ENCODE measurements at places on chromosomes 4 and X.

DNA sequence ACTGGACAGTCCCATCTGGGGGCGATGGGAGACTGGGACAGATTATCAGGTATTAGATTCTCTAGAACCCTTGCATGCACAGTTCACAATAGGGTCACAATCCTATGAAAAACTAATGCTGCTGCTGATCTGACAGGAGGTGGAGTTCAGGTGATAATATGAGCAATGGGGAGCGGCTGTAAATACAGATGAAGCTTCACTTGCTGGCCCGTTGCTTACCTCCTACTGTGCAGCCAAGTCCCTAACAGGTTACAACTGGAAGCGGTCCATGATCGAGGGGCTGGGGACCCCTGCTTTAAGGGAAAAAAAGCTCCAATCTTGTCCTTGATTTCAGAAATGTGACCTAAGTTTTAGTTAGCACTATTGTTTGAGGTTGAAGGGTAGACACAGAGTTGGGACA lies 175.2 kb downstream of the ZNF330 start:
- no peak for DNase-seq

GRCh38 chr4:22625311-22625710 lies 67.4 kb upstream of the GBA3 start:
- peak; percentile 19 for DNase-seq

GRCh38 chr4:42302348-42302747 lies 94.9 kb upstream of the SHISA3 start:
- peak; percentile 82 for DNase-seq

- DNase-seq: no peak
Observed at GRCh38 chrX:39008549-39008948, 207.3 kb downstream of the MID1IP1 start.

DNA sequence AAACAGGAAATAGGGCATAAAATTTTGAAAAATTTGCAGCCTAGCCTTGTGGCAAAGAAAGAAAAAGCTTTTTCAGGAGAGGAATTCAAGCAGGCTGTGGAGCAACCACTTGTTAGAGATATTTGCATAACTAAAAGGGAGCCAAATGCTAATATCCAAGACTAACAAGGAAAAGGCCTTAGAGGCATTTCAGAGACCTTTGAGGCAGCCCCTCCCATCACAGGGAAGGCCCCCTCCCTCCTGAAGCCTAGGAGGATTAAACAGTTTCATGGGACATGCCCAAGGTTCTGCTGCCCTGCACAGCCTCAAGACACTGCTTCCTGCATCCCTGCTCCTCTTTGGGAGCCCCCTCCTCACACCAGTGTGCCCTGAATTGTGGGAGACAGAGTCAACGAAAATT lies 275.4 kb upstream of the SFRP2 start:
- no peak for DNase-seq

GRCh38 chrX:107673431-107673830 lies 45.1 kb downstream of the PRPS1 start:
- no peak for DNase-seq

- DNase-seq: no peak
Observed at GRCh38 chrX:88424541-88424940, 322.5 kb upstream of the CPXCR1 start.

- no peak for DNase-seq
Observed at GRCh38 chr4:31601793-31602192, 881.6 kb downstream of the PCDH7 start.

DNA sequence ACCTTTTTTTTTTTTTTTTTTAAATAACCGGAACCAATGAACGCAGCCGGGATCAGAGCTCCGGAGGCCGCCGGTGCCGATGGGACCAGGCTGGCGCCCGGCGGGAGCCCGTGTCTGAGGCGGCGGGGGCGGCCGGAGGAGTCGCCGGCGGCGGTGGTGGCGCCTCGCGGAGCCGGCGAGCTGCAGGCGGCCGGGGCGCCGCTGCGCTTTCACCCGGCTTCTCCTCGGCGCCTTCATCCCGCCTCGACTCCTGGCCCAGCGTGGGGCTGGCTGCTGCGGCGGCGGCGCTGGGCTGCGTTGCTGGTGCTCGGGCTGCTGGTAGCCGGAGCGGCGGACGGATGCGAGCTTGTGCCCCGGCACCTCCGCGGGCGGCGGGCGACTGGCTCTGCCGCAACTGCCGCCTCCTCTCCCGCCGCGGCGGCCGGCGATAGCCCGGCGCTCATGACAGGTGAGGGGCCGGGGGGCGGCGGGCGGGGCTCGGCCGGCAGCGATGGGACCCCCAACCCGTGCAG lies 337 bp downstream of the STIM2 start:
- peak; percentile 89 for DNase-seq

DNA sequence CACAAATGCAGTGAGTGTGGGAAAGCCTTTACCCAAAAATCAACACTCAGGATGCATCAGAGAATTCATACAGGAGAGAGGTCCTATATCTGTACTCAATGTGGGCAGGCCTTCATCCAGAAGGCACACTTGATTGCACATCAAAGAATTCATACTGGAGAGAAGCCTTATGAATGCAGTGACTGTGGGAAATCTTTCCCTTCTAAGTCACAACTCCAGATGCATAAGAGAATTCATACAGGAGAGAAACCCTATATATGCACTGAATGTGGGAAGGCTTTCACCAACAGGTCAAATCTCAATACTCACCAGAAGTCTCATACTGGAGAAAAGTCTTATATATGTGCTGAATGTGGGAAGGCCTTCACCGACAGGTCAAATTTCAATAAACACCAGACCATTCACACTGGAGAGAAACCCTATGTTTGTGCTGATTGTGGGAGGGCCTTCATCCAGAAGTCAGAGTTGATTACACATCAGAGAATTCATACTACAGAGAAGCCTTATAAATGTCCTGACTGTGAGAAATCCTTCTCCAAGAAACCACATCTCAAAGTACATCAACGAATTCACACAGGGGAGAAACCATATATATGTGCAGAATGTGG lies 79.3 kb downstream of the ZNF81 start:
- no peak for DNase-seq

DNA sequence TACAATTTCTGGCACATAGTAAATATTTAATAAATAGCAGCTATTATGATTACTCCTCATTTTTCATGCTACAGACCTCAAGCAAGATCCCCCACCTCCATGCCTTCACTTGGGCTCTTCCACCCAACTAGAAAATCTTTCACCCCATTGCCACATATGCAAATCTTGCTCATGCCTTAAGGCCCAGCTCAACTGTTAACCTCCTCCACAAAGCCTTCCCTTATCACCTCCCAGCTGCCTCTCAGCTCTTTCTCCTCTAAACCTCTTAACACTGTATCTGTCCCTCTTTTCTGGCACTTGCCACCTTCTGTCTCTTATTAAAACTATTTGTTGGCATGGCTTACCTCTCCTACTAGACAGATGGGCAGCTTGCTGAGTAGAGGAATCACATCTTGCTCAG lies 51.5 kb downstream of the PJA1 start:
- DNase-seq: no peak

DNA sequence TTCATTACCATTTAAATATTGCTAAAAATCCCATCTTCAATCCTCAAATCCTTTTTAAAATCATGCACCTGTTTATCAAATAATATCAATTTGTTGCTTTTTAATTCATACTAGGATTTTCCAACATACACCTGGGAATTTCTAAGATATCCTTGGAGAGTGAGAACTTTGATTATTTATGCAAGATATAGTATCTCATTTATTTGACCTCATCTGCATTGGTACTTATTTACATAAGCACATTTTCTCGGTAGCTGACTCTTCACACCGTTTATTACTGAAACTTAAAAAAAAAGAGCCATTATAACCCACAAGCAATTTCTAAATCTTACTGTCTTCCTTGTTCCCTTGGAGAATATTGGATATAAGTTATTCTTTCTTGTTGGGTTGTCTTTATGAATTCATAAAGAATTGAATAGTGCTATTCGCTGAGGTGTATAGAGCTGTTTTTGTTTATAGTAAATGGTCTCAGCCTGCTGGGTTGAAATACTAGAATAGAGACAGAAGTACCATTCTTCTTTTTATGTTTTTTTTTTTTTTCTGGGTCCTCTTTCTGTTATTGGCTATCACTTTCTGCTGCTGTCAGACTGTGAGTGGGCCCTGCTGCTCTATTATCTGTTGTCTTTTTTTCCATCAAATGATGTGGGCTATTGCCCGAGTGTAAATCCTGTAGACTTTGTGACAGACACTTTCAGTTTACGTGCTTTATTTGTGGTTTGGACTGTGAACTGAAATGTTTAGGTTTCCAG lies 2.9 kb downstream of the UGT8 start:
- no peak for DNase-seq

DNA sequence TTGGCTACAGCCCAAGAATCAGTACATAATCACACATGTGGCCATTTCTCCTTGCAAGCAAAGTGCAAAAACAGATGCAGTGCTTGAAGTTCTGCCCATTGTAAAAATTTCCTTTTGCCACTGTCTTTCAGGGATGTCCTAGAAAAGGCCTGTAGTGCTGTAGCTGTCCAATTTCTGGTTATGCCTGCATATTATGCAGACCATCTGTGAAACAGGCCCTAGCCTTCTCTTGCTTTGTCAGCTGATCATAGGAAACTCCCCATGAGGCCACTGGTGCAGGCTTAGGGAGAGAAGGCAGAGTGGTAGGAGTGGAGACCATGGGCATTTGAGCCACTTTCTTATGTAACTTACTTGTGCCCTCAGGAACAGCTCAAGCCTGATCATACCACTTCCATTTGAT lies 130.4 kb upstream of the GABRA2 start:
- no peak for DNase-seq

GRCh38 chrX:11588097-11588496 lies 77.6 kb downstream of the ARHGAP6 start:
- no peak for DNase-seq

DNA sequence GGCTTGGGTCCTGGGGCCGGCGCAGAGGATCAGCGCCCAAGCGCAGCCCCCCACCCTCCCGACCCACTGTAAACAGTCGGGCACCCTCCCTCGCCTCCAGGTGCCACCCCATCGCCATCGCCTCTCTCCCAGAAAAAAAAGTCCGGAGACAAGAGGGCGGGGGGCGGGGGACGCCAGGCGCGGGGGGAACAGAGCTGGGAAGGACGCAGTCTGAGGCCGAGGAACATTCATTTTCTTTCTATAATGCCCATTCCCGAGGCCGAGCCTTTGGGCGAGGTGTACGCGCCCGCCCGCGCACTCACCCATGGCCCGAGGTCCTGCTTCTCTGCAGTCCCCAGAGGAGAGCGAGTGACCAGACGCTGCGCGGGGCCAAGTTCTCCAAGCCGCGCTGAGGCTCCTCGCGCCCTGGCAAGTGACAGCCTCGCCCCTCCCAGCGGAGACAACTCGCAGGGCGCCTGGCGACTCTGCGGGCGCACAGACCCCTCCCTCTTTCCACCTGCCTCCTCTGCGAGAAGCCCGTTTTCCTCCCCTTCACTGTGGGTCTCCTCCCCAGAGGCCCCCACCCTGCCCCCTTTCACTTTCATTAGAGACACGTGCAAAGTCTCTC lies 63.5 kb upstream of the WDR17 start:
- peak; percentile 59 for DNase-seq

GRCh38 chr4:139955600-139955999 lies 198.4 kb downstream of the MAML3 start:
- no peak for DNase-seq

- DNase-seq: peak; percentile 14
Observed at GRCh38 chrX:31832263-31832662, 760.4 kb upstream of the FTHL17 start.

DNA sequence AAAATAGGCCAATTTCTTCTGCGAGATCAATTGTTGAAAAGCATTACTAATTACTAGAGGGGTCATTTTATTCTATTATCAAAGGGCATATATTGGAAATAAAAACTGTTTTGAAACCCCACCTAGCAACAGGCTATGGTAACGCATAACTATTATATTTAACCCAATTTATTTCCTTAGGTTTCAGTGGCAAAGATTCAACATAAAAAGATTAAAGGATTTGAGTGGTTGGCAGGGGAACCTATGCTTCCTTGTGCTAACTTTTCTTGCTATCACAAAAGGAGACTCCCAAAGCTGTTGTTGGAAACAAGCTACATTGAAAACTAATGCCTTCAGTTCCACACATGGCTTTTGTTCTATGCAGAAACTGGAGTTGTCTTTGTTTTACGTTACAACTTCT lies 166.9 kb upstream of the KLF3 start:
- no peak for DNase-seq

DNA sequence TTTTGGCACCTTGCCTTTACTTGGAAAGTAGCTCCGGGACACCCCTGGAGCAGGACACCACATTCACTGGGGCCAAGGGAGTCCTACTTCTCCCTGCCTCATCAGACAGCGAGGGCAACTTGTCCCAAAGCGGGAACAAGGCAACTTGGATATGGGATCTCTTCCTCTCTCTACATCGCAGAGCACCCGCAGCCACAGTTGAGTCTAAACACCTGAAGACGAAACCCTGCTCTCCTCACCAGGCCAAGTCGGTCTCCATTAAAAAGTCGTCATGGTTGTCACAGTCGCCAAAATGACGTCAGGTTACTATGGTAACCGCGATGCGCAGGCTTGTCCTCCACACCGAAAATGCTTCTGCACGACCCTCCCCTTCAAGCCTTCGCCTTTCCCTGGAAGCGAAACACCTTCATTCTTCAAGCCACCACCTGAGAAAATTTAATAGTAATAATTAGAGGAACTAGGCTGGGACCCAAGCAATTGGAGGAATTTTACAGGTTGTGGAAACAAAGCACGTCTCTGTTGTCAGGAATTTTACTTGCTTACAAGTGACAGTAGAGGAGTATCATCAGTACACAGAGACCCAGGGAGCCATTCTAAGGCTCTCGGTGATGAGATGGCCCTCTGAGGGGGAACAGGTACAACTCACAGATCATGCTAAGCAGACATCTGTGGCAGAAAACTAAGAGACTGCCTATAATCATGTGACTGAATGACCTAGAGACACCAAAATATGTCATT lies 30.5 kb upstream of the TCEAL4 start:
- no peak for DNase-seq

- no peak for DNase-seq
Observed at GRCh38 chr4:10097906-10098779, 18.5 kb downstream of the WDR1 start.

GRCh38 chr4:55989766-55990165 lies 41.0 kb downstream of the CEP135 start:
- DNase-seq: no peak

DNA sequence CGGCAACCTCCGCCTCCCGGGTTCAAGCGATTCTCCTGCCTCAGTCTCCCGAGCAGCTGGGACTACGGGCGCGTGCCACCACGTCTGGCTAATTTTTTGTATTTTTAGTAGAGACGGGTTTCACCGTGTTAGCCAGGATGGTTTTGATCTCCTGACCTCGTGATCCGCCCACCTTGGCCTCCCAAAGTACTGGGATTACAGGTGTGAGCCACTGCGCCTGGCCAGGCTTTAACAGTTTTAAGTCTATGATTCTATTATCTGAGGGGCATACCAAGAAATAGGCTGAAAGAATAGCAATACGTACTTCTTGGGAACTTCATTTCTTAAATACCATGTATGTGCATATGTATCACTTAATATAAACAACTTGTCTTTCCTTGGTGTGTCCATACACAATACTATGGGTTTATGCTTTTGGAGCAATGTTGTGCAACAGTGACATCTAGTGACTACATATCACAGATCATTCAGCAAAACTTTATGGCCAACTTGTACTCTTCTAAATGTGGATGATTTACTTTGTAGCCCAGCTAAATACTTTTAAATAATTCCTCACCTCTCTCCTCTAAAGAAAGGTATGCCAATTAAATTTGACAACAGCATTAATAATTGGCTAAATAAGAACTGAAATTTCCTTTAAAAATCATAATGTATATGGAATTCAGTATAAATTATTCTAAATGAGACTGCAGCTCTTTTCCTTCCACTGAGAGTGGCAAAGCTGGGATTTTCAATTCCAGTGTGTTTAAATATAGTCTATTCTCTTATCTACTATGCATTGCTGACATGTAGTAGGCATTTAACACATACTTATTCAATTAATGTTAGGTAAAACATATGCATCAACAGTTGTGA lies 10.4 kb downstream of the SLC9B1 start:
- peak; percentile 70 for DNase-seq
